GM19239 (cell line): ENCODE measurements at places on chromosomes 16 and 17.

DNA sequence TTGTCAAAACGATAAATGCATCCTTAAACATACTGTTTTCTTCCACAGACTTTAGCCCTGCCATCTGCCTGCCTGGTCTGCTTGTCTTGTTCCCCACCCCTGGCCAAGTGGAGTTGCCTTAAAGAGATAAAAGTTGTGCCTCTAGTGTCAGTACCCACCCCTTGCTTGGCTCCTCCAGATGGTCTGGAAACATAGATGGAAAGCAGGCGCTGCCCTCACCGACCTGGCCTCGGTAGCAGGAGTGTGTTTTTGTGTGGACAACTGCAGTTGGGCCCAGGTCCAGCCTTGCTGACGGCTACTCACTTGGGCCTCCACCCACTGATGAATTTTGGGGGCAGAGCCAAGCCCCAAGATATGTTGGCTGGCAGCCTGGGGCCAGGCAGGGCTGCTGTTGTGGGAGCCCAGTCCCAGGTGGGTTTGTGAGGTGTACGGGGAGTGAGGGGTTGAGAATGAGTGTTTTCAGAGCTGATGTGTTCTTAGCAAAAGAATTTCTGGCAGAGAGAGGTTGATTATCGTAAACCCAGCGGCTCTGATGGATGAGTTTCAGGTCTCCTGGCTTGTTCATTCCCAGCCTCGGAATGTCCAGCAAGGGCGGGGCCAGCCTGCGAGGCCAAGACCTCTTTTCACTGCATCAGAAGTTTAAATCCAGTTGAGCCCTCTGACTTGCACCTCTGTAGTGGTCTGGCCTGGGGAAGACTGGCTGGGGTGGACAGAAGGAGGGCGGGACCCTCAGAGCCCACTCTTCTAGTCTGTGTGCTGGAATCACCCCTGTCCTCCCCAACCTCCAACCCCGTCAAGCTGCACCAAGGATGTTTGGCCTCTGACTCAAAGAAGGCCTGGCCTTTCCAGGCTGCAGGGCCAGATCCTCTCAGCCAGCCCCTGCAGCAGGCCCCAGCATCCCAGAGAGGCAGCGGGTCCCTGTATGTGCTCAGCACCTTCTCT lies 179.7 kb downstream of the RAB11FIP4 start:
- no peak for DNase-seq

DNA sequence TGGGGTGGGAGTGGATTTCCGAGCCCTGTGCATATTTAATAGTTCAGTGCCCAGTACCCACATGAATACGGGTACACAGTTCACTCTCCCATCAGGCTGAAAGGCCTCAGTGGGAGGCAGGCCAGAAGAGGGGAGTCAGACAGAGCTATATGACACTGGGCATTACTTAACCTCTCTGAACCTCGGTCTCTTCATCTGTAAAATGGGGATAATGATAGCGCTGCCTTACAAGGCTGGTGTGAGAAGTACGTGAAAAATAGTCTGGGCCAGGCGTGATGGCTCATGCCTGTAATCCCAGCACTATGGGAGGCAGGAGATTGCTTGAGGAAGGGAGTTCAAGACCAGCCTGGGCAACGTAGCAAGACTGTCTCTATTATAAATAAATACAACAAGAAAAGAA lies 3.6 kb downstream of the GPRC5B start:
- DNase-seq, result no peak

GRCh38 chr17:45873728-45874127 lies 20.6 kb upstream of the MAPT start:
- no peak for DNase-seq

- DNase-seq, result no peak
Observed at GRCh38 chr17:42678951-42679491, 2.2 kb upstream of the PLEKHH3 start.

- no peak for DNase-seq
Observed at GRCh38 chr16:1351215-1351581, 480 bp downstream of the TSR3 start.

DNA sequence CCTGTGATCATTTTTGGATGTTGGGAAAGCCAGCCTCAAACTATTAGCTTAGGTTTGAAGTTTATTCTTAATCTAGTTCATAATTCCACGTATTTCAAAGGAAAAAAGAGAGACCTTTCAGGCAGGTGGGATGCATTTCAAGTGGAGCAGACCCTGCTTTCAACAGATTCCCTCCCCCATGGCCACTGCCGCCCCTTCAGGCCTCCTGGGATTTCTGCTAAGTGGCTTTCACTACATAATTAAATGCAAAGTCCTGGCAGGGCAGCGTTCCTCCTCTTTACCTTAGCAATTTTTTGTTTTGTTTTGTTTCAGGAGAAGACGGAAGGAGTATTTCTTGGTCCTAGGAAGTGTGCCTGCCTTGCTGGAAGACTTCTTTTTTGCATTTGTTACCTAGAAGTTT lies 36.6 kb downstream of the MAF start:
- no peak for DNase-seq

DNA sequence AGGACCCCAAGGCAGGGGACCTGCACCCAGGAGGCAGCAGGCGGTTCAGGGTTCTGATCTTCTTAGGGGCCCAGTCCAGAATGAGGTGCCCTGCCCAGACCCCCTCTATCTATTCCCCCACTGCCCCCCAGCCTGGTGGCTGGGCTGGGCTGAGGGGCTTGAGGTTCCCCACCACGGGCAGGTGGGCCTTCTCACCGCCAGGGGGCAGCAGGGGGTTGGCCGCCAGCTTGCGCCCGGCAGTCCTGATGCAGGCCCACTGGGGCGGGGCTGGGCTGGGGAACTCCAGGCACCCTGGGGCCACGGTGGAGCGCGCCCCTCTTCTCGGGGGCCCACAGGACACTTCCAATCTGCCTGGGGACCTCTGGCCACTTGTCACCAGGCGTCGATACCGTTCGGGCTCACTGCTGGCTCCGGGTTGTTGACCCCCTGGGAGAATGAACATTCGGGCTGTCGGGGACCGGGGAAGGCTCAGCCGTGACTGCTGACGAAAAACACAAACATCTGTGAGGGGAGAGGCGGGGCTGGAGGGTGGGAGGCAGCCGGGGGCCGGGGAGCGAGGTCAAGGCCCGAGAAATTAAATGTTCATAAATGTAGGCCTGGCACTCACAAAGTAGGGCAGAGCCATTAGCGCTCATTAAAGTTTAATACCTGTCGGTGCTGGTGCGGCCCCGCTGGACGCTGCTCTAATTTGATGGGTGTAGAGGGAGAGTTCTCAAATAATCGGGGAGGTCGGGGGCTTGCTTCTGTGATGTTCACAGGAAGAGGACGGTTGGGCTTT lies 219.3 kb upstream of the GSE1 start:
- peak; percentile 93 for DNase-seq

DNA sequence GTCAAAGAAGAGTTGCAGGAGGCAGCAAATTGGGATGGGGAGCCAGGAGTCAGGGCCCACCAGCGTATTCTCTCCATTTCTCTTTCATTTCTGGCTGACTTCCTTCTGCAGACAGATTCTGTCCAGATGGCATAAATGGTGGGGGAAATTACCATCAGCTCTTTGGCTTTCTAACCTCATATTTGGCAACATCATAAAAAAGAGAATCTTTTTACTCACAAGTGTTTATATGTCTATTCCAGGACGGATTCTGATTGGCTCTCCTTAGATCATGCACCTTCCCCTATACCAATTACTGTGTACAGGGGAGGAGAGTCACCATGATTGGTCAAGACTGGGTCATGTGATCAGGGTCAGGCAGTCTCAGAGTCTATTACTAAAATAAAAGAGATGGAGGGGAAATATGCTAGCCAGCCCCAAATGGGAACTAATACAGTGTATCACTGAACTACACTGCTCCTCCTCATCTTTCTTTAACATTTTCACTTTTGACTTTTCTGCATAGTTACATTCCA lies 537.1 kb upstream of the EEF2KMT start:
- no peak for DNase-seq
